T-helper 2 cell treated with Interferon-gamma antibody and Interleukin-4, amounts not matched to agents 5 μg/mL and 100 μg/mL, for 36 hours (primary cell): ENCODE measurements at places on chromosomes 7 and 10.

DNA sequence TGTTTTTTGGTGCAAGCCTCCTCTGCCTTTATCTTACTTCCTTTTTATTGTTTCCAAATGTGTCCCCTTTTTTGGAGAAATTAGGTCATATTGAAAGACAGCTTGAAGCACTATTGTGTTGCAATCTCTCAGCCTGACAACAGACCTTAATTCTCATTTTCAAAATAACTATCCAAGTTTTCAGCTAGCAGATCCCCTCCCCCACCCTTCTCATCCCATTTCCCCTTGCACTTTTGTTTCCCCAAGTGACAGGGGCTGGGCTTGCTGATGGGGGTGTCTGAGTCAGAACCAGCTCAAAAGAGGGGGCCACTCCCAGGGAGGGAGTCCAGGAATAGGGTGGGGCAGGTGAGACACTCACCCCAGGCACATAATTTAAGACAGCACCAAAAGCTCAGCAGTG, 75.3 kb downstream of the MKI67 start:
- H3K36me3 ChIP-seq = peaks cover 34% of the 10 kb centered on the region
- no peaks in the 10 kb centered on the region for H3K27me3 ChIP-seq
- H3K4me1 ChIP-seq = peaks cover 35% of the 10 kb centered on the region
- no peak overlapping the region for H3K4me3 ChIP-seq
- DNase-seq = no peak

GRCh38 chr7:116298576-116298975, 88.2 kb downstream of the TES start:
- H3K27ac ChIP-seq = no peak overlapping the region
- H3K36me3 ChIP-seq = no peaks in the 10 kb centered on the region
- no peaks in the 10 kb centered on the region for H3K4me1 ChIP-seq
- no peak for DNase-seq
- peaks cover 12% of the 10 kb centered on the region for H3K27me3 ChIP-seq
- H3K4me3 ChIP-seq = no peak overlapping the region

- no peak overlapping the region for H3K4me3 ChIP-seq
- H3K4me1 ChIP-seq = no peaks in the 10 kb centered on the region
- no peak for DNase-seq
These were observed 130.0 kb downstream of the ARHGAP22 start for GRCh38 chr10:48474765-48475365.

GRCh38 chr7:111301891-111302290, 211.0 kb downstream of the LRRN3 start:
- H3K36me3 ChIP-seq = no peaks in the 10 kb centered on the region
- no peak overlapping the region for H3K4me3 ChIP-seq
- no peak overlapping the region for H3K27ac ChIP-seq

- no peaks in the 10 kb centered on the region for H3K36me3 ChIP-seq
- H3K4me1 ChIP-seq = no peaks in the 10 kb centered on the region
- DNase-seq = no peak
- no peak overlapping the region for H3K27ac ChIP-seq
These were observed 147.1 kb upstream of the MYO3A start for GRCh38 chr10:25786899-25787298.
